LNCaP clone FGC (cell line): ENCODE measurements at places on chromosomes 1 and 21.

DNA sequence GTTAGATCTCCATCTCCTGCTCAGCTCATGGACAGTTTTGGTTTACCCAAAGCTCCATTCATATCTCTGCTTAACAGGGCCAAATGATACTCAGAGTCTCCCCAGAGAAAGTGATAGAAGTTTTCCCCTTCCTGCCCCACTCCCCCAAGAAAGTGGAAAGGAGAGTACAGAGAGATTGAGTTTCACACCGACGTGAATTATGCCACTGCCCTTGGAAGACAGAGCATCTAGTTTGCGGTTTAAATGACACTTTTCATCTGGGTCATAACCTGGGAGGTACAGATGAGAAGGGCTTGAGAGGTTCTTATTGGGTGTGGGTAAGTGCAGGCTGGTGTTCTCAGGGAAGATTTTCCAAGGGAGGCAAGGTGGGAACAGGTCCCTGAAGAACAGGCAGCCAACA is 6.9 kb upstream of the ZNF362 start:
- DNase-seq, result no peak

DNA sequence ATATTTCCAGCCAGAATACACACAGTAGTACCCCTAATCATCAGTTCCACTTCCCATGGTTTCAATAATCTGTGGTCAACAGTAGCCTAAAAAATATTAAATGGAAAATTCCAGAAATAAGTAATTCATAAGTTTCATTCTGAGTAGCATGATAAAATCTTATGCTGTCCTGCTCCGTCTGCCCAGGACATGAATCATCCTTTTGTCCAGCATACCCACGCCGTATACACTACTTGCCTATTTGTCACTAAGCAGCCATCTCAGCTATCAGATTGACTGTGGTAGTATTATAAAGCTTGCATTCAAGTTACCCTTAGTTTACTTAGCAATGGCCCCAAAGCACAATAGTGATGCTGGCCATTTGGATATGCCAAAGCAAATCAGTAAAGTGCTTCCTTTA is 118.7 kb downstream of the SLC5A9 start:
- DNase-seq, result no peak

DNA sequence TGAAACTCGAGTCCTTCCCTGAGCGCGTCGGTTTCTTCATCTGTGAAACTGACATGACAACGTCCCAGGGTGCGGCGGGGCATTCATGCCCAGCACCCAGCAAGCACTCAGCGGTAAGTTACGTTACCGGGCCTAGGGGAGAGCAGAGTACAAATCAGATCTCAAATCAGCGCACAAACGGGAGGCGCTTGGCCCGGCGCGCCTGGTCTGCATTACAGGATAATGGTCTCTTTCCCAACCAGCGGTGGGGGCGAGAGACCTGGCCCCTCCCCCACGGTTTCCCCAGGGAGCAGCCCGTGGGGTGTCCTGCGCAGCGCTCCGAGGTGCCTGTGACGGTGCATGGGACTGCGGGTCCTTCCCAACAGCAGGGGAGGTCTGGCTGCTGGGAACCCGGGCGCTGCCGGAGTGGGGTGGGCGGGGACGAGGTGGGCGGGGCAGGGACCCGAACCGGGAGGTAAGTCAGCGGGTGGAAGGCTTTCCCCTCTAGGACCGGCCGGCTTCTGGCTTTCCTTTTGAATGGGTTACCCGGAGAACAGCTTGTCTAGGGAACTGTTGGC is 1.0 kb downstream of the TMEM51 start:
- no peak for DNase-seq

- no peak for DNase-seq
Observed at GRCh38 chr1:47692196-47692595, 254.4 kb downstream of the FOXD2 start.

DNA sequence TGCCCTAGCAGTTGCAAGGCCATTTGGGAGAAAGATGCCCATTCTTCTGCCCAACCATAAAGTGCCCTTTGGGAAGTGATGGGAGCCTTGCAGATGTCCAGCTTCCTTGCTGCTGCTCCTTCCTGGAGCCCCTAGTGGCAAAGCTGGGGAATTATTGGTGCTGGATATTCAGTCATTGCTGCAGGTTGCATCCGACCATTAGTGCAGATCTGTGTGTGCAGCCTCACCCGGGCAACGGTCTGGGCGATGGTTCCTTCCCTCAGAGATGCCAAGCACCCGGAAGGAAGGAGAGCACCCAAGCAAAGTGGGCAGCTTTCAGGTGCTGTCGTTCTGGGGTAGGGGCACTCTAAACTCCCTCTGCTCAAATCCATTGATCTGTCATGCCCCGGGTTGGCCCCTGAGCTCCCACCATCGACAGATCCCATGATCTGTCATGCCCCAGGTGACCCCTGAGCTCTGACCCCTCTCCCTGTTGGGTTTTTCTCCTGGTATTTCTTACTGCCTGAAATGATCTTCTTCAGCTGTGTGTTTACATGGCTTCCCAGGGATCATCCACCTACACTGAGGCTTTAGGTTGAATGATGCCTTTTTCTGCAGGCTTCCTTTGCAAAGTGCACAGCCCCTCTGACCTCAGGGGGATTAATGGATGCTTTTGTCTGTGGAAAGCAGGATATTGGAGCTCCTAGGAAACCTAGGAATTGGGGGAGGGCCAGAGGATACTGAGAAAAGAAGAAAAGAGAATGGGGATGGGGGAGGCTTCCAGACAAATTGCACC is 467.5 kb downstream of the PTPRU start:
- peak; percentile 8 for DNase-seq

- peak; percentile 48 for DNase-seq
Observed at GRCh38 chr1:147567594-147568381, 26.5 kb downstream of the BCL9 start.

GRCh38 chr1:156591181-156591431 is 470 bp upstream of the NAXE start:
- no peak for DNase-seq
